ENCODE measurements at places on chromosomes 3 and 15. TPM values are rescaled to one million over a fixed set of nuclear protein-coding genes. Genes with fewer than 3 reads are reported as not detected.

The CLDND1 gene
- 76.4 TPM for total RNA-seq

DNA sequence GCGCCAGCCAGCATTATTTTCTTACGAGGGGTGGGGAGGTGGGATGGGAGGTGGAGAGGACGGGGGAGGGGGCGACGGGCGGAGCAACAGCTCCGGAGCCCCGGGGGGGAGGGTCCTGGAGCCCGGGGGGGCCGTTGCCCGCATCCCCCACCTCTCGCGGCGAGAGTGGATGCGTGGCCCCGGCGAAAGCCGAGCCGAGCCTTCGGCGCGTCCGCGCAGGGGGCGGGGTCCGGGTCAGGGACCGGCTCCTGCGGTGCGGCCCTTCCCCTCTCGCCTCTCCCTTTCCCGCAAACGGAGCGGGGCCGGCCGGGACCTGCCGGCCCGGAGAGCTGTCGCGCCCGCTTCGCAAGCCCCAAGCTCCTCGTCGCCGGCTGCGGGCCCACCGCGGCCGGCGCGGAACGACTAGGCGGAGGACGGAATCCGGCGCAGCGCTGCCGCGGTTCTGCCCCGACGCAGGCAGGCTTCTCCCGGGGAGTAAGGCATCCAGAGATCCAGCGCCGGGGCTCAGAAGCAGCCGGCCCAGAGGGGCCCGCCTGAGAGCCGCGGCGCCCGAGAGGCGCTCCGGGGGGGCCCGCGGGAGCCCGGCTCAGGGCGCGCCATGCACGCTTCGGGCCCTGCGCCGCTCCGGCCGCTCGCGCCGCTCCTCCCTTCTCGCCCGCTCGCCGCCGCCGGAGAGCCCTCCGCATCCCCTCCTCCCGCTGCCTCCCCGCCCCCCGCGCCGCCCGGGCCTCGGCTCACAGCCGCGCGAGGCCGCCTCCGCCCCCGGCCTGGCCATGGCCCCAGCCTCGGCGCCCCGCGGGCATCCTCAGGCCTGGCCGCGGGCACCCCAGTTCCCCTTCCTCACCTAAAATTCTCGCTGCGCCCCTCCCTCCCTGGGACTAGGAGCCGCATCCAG lies 459 bp upstream of the ADCY5 start:
- DNase-seq, result no peak

GRCh38 chr15:81407718-81408117 lies 33.7 kb upstream of the TMC3 start:
- no peak for DNase-seq

GRCh38 chr3:127419182-127419581 lies 131.3 kb upstream of the PRR20G start:
- no peak for DNase-seq

GRCh38 chr3:122358703-122359032 lies 24.4 kb downstream of the MIX23 start:
- DNase-seq, result no peak

DNA sequence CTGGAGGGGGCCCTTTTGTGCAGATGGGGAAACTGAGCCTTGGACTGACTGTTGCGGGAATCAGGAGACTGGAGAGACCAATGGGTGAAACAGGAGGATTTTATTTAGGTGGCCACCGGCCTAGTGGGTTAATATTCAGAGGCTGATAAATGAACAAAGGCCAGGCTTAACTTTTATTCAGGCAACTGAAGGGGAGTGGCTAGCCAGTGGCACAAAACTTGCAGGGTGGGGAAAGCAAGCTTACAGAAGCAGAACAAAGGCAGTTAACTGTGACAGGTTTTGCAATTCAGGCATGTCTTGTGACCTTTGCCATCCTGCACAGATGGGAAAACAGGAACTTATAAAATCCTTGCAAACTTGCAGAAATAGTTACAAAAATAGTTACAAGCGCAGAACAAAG lies 24.9 kb upstream of the ACAD9 start:
- no peak for DNase-seq

- DNase-seq, result peak; percentile 76
Measured at GRCh38 chr3:46981932-46982471, 2.5 kb downstream of the NBEAL2 start.

The SLC51B gene
- not detected for total RNA-seq

The PPP1R14D gene
- 0.33 TPM for total RNA-seq

DNA sequence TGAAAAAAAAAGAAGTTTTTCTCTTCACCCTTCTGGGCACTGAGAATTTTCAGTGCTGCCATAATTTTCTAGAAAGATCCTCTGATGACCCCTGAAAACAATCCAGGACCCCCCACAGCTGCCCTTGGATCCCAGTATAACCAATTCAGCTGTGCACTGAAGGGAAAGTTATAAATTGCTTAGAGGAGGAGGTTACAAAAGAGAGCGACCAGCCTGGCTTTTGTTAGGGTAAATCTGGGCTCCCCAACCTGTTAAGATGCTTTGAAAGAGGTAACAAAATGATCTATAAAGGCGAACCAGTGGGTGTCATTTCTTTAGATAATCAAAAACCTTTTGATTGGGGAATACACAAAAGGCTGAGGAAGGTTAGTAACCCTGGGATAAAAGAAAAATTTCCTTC lies 407.9 kb upstream of the ATP11B start:
- DNase-seq, result no peak

The APOD gene
- total RNA-seq, result not detected

GRCh38 chr3:25536521-25537391 lies 108.7 kb downstream of the RARB start:
- DNase-seq, result no peak

The FMN1 gene
- 2.9 TPM for total RNA-seq

The CCR9 gene
- total RNA-seq, result not detected

The DNAH12 gene
- total RNA-seq, result not detected

The CCR1 gene
- not detected for total RNA-seq

The TLR9 gene
- not detected for total RNA-seq

- DNase-seq, result no peak
Measured at GRCh38 chr15:65819563-65819960, 27.5 kb upstream of the DENND4A start.

DNA sequence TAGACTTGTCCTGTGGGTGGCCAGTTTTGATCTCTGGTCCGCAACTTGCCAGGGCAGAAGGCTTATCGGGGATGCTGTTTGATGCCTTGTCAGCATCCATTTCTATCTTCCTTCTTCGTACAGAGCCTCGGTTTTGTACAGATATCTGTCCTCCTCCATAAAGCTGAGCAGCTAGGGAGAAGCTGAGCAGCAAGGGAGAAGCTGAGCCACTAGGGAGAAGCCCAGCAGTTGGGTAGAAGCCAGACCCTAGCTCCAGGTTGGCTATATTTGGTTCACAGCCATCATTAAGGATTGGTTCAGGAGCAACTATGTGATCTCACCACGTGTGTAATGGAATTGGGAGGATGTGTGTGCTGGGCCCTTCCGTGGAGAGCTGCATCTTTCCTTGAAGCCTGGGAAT lies 46.7 kb downstream of the PTPRG start:
- no peak for DNase-seq

The ARHGEF26 gene
- total RNA-seq, result 4.7 TPM
